Frontal cortex (tissue), 4 donors: ENCODE measurements at places on chromosomes 6 and 20. TPM values are rescaled to one million over a fixed set of nuclear protein-coding genes. Genes with fewer than 3 reads are reported as not detected.

Gene PSMG4
- 32.2 TPM for total RNA-seq

Gene PI16
- under 0.01 TPM for total RNA-seq

Gene MAP1LC3A
- 43.2 TPM for total RNA-seq

DNA sequence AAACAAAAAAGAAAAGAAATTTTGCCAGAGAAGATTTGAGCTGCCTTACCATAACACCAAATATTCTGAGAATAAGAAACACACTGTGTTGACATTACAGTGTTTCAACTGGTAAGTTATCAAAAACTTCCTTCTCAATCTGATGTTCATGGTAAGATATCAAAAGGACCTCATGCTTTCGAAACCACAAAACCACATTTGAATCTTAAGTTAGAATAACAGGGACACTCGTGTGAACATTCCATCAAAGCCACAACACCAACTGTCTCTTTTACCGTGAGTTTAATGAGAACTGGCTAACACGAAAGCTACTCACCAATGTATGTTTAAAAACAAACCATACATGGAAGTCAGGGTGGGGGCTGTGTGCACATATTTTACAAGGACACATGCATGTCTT is 73.0 kb upstream of the OPRM1 start:
- no peak for DNase-seq

GRCh38 chr6:72620871-72621290 is 983 bp upstream of the KCNQ5 start:
- no peak for DNase-seq

GRCh38 chr6:52577778-52578463 is 1.1 kb upstream of the TRAM2 start:
- DNase-seq: no peak

- no peak for DNase-seq
Observed at GRCh38 chr6:33021917-33022316, 12.5 kb upstream of the HLA-DOA start.

- no peak for DNase-seq
Observed at GRCh38 chr20:10040070-10040975, 5.5 kb downstream of the ANKEF1 start.
